ENCODE measurements at places on chromosomes 16 and 17. TPM values are rescaled to one million over a fixed set of nuclear protein-coding genes. Genes with fewer than 3 reads are reported as not detected.

DNA sequence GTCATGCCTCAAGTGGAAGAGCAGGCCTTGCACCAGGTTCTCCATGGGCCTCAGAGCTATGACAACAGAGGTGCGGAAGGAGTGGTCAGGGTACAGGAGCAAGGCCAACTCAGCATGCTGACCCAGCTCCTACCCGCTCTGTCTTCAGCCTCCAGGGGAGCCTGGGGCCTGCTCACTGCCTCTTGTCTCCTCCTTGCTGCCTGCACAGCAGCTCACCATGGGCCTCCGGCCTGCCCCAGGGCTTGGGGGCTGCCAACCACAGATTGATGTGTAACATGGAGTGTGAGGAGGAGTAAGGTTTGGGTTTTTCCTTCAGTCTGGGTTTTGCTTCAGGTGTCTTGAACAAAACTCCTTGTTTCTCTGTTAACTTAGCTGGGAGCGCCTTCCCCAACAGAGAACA, 62.1 kb downstream of the PLD6 start:
- DNase-seq: no peak

The TPSD1 gene
- total RNA-seq: not detected

The LPCAT2 gene
- total RNA-seq: 6.5 TPM

GRCh38 chr17:41098481-41098880, 539 bp upstream of the KRTAP4-8 start:
- DNase-seq: no peak

GRCh38 chr16:87129771-87130170, 187.4 kb downstream of the C16orf95 start:
- no peak for DNase-seq

- no peak for DNase-seq
Measured at GRCh38 chr17:15466131-15466530, 1.3 kb downstream of the CDRT4 start.

The LITAFD gene
- total RNA-seq: not detected

DNA sequence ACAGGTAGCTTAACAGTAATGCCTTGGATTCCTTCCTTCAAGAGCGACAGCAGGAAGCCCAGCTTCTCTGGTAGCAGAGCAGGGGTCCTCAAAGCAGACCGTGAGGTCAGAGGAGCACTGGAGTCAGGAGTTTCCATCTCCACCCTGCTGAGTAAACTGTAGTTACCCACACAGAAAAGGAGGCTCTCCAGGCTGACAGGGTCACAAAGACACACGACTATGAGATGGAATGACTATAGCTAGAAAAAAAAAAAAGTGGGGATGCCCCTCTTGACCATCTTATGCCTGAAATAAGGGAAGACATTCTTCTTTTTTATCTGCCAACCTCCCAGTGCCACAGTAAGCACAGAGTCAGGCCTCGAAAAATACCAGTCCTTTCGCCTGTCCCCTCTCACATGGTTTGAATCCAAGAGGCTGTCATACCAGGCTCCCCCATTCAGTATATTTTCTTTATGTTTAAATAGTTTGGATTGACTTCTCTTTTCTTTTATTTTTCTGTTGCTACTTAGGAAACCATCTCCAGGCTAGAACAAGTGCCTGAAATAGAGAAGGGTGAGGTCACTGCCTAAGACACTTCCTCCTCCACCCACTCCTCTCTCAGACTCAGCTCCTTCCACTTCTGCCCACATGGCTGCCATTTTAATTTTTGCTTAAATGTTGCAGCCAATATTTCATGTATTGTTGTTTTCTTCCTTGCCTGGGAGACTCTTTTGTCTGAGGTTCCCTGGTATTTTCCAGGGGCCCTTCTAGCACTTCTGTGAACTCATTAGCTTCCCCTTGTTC, 707.4 kb downstream of the MAF start:
- DNase-seq: no peak

- no peak for DNase-seq
Measured at GRCh38 chr16:65657071-65657494, 535.2 kb upstream of the CDH11 start.
